Activated CD4-positive, CD25-positive, alpha-beta regulatory T cell treated with anti-CD3 and anti-CD28 coated beads, Interleukin-2, amount 50 U/mL, for 72 hours (primary cell): ENCODE measurements at places on chromosomes 3 and 15.

DNA sequence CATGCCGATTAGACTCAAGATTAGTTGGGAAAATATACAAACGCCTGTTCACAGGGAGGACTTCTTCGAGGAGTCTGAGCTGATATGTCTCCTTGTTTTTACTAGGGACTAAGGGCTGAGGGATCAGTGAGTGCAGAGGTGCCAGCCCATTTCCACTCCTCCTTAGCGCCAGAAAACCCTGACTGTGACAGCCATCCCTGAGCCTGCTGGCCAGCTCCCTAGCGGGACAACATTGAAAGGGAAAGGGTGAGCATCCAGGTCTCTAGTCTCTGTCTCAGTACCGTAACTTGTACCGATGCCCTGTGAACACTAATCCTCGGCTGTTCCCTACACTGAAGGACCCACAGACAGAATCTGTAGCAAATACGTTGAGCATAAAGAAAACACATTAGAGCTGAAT, 243.4 kb downstream of the WNT5A start:
- no peak for DNase-seq

GRCh38 chr3:80734483-80734882, 966.7 kb upstream of the ROBO1 start:
- DNase-seq: no peak

DNA sequence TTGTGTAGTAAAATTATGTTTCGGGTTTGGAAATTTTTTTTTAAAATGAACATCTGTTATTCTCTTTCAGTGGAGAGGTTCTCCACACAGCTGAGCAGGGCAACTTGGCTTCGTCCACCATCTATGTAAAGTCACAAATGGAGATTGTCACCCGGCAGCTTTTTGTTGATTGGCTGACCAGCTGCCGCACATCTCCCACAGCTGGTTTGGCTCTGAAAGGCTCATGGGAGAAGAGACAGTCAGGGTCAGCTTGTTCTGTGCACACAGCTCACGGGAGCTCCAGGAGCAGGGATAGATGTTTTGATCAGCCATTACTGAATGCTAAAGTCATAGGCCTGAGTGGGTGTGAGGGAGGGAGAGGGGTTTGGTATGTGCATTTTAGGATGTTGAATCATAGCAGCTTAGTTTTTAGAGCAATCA, 12.9 kb upstream of the CCDC80 start:
- no peak for DNase-seq

GRCh38 chr3:52355526-52355925, 39.4 kb downstream of the DNAH1 start:
- no peak for DNase-seq

DNA sequence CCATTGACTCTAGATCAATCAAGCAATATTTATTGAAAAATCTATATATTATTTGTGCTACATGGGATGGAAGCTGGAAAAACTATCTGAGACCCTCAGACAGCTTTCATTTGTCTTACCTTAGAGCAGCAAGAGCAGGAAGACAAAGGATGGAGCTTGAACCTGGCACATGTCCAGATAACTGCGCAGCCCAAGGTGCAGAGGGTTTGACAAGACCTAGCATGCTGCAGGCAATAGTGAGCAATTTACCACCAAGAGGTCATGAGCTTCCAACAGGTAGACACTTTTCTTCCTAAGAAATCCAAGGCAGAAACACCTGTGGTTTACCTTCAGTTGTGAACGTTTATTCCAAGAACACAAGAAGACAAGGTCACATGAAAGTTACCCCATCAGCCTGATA, 214.7 kb upstream of the NECTIN3 start:
- DNase-seq: no peak

- DNase-seq: no peak
These were observed 150.1 kb downstream of the PLD1 start for GRCh38 chr3:171660188-171660587.

- DNase-seq: no peak
These were observed 201.3 kb upstream of the TPM1 start for GRCh38 chr15:62841269-62841628.

DNA sequence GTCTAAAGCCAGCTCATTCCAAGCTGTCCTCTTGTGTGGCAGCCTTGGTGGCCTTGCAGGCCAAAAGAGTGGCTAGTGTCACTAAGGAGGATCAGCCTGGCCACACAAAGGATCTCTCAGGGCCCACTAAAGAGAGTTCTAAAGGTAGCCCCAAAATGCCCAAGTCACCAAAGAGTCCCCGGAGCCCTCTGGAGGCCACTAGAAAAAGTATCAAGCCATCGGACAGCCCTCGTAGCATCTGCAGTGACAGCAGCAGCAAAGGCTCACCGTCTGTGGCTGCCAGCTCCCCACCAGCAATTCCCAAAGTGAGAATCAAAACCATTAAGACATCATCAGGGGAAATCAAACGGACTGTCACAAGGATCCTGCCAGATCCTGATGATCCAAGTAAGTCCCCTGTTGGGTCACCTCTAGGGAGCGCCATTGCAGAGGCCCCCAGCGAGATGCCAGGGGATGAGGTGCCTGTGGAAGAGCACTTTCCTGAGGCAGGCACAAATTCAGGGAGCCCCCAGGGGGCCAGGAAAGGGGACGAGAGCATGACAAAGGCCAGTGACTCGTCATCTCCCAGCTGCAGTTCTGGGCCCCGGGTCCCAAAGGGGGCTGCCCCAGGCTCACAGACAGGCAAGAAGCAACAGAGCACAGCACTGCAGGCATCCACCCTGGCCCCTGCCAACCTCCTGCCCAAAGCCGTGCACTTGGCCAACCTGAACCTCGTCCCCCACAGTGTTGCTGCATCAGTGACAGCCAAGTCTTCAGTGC, 33.5 kb upstream of the ALPK3 start:
- no peak for DNase-seq

- no peak for DNase-seq
These were observed 2.9 kb downstream of the GABRR3 start for GRCh38 chr3:98032265-98032664.

DNA sequence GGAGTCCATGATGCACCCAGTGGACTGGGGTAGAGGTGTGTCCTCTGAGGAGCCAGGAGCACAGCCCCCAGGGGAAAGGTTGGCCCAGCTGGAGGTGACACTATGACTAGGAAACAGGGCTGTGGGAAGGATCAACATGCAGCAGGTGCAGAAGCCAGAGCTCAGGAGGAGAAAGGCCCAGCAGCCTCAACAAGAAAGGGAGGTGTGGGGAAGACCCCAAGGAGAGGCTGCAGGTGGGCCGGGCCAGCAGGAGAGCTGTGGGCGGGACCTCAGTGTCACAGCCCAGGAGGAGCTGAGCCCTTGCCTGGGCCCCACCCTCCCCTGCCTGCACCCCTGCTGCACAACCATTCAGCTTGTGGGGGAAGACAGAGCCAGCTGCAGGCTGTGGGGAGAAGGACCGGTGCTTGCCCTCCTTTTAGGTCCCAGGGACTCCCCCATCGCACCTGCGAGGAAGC, 18.4 kb upstream of the KLF13 start:
- DNase-seq: no peak

GRCh38 chr3:106299300-106300098, 430.7 kb upstream of the CBLB start:
- no peak for DNase-seq

DNA sequence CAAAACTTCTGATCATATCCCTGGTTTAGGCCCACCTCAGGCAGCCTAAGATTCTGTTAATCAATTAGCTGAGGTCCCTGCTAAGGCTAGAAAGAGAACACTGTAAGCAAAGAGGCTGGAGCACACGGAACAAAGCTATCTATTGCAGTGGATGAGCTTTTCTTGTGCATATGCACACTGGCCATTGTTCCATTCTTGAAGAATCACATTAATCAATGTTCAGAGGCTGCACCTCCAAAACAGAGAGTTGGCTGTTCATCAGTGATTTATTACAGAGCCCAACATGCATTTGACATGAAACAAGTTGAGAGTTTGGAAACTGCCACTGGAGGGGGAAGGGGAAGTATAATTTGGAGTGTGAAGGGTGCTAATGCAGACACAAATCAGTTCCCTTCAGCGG, 873.0 kb downstream of the ROBO1 start:
- no peak for DNase-seq

DNA sequence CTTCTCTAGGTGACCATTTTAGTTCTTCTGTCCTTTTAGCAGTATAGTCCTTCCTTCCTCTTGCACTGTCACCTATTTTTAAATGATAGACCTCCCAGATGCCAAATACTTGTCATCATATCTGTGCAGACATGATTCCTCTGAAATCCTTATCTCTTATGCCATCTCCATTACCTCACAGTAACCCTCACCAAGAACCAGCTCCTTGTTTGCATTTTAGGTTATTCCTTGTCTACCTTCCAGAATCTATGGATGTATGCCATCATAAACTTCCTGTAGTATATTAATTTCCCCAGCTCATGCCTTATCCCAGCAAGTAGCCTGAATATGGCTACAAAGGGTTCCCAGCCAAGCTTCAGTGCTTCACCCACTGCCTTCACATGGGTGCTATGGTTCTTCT, 1347.2 kb downstream of the ROBO1 start:
- DNase-seq: no peak

DNA sequence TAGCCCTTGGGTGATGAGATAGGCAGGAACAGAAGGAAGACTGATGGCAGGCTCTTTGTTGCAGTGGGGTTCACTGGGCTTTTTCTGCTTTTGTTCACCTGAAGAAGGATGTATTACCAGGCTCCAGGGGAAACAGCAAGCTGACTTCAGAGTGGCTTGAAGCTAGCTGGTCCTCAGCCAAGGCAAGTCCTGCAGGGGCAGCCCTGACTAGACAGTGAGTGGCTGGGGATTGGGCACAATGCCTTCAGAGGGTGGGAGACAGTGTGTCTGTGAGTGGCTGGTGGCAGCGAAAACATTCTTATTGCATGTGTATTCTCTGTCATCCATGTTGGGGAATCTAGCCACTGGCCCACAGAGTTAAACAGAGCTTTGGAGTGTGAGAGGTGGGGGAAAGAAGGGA, 2.3 kb upstream of the TEX264 start:
- no peak for DNase-seq

- no peak for DNase-seq
These were observed 904.2 kb downstream of the EPHA3 start for GRCh38 chr3:90011596-90011995.

DNA sequence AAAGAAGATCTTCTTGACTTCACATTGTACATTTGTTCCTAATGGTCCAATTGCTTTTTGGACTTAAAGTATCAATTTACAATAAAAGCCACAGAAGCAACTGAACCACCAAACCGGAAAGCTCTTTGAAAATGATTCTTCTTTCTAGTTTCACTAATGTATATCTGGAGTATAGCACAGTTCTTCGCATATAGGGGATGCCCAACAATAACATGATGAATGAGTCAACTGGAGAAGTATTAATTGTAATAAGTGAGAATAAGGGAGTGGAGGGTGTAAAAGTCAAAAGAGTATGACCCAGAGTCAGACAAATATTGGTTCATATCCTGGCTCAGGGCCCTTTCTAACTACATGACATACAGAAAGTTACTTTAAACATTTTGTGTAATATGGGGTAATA, 425.2 kb downstream of the ZBTB20 start:
- DNase-seq: no peak

GRCh38 chr3:123634149-123635051, 49.5 kb upstream of the HACD2 start:
- no peak for DNase-seq

DNA sequence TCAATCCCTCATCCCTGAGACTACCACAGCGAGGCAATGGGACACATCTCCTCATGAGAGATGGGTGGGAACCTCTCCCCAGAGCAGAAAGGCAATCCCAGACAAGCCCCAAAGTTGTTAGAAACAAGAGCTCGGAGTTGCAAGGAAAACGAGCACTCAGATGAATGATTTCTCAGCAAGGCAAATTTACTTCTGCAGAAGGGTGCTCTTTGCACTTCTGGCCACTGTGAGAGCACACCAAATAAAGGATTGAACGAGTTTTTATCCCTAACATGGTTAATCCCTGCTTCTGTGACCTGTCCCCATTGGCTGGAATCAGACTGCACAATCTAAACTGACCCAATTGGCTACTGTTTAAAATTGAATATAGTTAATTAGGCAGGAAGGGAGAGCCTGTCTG, 339.1 kb upstream of the POU1F1 start:
- no peak for DNase-seq

GRCh38 chr3:32873531-32874130, 55.8 kb downstream of the TRIM71 start:
- DNase-seq: no peak

GRCh38 chr3:58999774-59000160, 50.1 kb downstream of the CFAP20DC start:
- DNase-seq: no peak

DNA sequence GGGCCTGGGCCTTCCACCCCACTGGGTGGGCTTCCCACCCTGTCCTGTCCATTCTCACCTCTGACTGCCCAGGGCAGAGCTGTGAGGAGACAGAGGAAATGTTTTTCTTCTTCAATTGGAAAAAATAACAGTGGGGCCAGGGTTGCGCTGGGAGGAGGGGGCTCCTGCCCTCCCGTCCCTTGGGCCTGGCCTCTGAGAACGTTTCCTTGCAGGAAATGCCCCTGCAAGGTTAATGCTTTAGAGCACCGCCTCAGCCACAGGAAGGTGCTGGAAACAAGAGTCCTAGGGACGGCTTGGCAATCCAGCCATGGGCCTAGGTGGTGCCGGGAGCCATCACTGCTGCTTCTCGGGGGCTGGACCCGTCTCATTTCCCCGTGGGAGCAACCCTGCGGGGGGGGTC, 3.8 kb upstream of the PLXND1 start:
- DNase-seq: no peak

DNA sequence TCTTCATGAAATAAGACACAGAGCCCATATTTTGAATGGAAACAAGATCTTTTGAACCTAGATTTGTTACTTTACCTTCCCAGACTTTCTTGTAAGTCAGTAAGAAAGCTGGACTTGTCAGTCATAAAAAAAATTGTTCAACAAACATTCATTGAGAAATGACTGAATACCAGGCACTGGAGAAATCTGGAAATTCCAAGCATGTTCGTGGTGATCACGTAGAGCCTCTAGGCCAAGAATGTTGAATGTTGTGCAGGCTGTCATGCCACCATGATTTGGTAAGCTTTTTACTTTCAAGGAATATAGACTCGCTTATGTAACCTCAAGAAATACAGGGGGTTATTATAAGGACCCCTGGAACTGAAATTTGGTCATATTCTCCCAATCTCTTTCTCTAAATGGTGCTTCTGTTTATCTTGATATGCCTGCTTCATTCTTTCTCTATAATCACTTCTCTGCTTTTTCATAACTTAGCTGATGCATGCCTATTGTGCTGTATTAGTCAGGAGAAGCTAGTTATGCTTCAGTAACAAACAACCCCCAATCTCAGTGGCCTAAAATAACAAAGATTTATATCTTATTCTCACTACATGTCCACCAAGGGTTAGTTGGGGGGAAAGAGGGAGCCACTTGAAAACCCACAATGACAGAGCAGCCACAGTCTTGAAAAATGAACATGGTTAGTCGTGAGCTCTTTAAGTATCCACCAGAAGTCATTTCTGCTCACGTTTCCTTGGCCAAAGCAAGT, 3.4 kb upstream of the TPM1 start:
- DNase-seq: no peak
